ENCODE measurements at places on chromosomes 16 and 17. TPM values are rescaled to one million over a fixed set of nuclear protein-coding genes. Genes with fewer than 3 reads are reported as not detected.
A peak's percentile ranks its signal among the peaks of the same experiment; 100 is the strongest.

- H3K4me3 ChIP-seq: no peak overlapping the region
- peaks cover 4% of the 10 kb centered on the region for H3K36me3 ChIP-seq
- no peak overlapping the region for H3K27ac ChIP-seq
- H3K27me3 ChIP-seq: no peaks in the 10 kb centered on the region
These were observed 40.2 kb downstream of the REXO5 start for GRCh38 chr16:20846551-20846950.

DNA sequence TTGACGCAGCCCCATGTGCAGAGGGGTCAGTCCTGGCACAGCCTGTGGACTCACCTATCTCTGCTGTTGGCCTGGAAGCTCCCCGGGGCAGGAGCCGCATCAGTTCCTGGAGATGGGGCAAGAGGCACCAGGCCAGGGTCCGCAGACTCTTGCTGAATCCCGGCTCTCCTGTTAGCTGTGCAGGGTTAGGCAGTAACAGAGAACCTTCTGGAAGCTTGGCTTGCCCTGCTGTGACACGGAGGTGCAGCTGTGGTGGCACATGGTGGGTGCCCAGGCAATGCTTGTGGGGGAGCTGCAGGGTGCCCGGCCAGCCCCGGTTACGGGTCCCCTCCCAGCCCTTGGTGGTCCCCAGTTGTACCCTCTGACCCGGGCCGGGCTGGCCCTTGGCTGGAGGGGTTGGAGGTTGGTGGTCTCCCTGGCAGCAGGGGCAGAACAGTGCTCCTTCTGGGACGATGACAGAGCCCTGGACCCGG is 26.0 kb upstream of the ZNF469 start:
- no peak overlapping the region for H3K4me3 ChIP-seq
- H3K27ac ChIP-seq: no peak overlapping the region
- peaks cover 36% of the 10 kb centered on the region for H3K4me1 ChIP-seq
- DNase-seq: no peak
- H3K36me3 ChIP-seq: no peaks in the 10 kb centered on the region

DNA sequence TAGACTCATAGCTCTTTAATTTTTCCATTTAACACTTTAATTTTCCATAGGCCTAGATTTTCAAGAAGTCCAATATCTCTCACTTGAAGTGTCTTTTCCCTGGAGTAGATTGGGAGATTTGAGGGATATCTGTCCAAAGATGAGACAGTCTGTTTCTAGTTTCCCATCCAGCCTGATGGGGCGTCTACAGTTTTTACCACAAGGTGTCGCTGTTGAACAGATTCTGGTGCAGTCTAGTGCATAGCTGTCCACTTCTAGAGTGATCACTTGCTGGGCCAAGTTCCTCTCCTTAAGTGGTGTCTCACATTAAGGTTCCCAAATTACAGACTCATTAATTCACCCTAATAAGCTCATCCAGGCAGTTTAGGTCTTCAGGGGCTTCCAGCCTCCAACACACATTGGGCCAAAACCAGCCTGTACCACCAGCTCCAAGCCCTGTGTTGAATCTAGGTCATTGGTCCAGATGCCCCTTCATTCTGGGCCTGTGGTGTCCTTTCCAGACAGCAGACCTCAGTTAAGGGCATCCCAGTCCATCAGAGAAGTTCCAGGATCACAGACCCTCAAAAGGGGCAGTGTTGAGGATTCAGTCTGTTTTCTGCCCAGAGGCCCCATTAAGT is 9.4 kb downstream of the SNX20 start:
- peak; percentile 49 for DNase-seq
- H3K4me3 ChIP-seq: no peak overlapping the region
- H3K36me3 ChIP-seq: peaks cover 16% of the 10 kb centered on the region
- no peak overlapping the region for H3K27ac ChIP-seq
- no peaks in the 10 kb centered on the region for H3K27me3 ChIP-seq

ARSG gene
- 5.0 TPM for total RNA-seq

SLC5A11 gene
- not detected for total RNA-seq

KRTAP16-1 gene
- not detected for total RNA-seq

All from neural crest cell (in vitro differentiated cells).